Activated T-helper 2 cell treated with anti-CD3 and anti-CD28 coated beads, Interferon-gamma antibody, Interleukin-2, Interleukin-4, amounts not matched to agents 10 μg/mL and 5 μg/mL and 100 μg/mL, durations not matched to agents 14 hours and 24 hours and 36 hours (primary cell): ENCODE measurements at places on chromosomes 2 and 18. TPM values are rescaled to one million over a fixed set of nuclear protein-coding genes. Genes with fewer than 3 reads are reported as not detected.

GRCh38 chr2:11307764-11308415, 36.5 kb downstream of the ROCK2 start:
- H3K4me3 ChIP-seq: no peak overlapping the region
- no peaks in the 10 kb centered on the region for H3K36me3 ChIP-seq
- no peak for DNase-seq

ORC4 gene
- total RNA-seq: 25.4 and 31.2 TPM in 2 replicates

KCNE4 gene
- not detected in 2 replicates for total RNA-seq

NEU2 gene
- not detected in 2 replicates for total RNA-seq
